HTR-8/SVneo (cell line): ENCODE measurements at places on chromosomes 2 and 18.

GRCh38 chr2:73114273-73114867 is 1.6 kb upstream of the RAB11FIP5 start:
- no peak for DNase-seq

GRCh38 chr2:222613715-222614331 is 42.1 kb downstream of the FARSB start:
- DNase-seq: peak; percentile 61

DNA sequence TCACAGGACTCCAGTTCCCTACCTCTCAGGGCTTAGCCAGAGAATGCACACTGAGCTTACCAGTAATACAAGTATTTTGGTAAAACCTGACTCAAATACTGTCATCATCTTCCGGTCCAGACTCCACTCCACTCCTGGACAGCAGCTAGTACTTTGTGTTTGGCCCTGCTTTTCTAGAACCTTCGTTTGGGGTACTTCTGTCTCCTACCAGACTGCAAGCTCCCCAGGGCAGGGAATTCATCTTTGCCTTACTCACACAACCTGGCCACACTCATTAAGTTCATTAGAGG is 108.9 kb upstream of the CDC42EP3 start:
- no peak for DNase-seq

- no peak for DNase-seq
These were observed 42.4 kb downstream of the IL1RL2 start for GRCh38 chr2:102229141-102229769.

GRCh38 chr2:78532762-78533379 is 492.6 kb upstream of the REG3G start:
- DNase-seq: no peak

DNA sequence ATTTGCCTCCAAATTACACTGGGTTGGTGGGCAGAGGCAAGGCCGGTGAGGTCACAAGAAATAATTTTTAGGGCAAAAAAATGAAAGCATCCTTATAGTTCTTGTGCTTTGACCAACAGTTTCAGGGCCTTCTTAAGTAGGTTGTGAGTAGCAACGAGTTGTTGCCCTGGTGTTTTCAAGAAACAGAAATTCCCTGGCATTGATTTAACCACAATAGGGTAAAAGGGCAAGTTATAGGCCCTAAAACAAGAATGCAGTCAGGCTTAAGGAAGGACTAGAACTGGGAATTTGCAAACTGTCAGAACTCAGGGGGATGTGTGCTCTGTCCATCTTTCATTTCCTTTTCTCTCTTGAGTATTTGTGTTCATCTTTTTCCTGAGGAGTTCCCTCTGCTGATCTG is 46.1 kb upstream of the STPG4 start:
- DNase-seq: no peak

DNA sequence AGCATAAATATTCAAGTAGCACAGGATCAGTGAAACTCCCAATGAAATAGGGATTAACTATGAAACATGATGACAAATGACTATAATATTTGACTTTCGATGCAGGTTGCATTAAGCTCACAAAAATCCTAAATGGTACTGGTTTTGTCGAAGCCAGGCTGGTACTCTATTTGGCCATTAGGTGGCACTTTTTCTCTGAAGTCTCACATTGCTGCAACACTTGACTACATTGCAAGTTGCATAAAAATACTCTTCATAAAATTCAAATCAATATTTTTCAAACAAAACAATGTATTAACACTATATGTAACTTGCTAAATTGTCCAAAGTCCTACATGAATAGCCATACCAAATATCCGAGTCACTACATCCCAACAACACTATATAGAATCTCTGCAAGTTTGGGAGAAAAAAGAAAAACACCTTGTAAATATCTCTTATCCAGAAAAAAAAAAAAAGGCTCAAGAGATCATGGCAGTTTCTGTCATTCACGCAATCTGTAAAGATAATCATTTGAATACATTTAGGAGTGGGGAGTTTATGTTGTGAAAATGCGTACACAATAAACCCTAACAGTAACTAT is 9.5 kb downstream of the RTTN start:
- no peak for DNase-seq

DNA sequence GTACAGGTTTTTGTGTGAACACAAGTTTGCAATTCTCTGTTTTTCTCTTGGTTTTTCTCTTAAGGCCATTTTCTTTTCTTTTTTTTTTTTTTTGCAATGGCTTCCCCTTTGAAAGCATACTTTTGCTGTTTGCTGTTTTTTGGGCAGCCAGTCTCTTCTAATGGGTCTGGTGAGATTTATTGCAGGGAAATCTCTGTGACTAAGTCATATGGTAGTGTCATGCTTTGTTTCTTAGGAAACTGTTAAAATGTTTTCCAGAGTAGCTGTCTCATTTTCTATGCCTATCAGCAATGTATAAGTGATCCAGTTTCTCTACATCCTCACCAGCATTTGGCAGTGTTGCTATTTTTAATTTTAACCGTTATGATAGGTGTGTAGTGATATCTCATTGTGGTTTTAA is 27.9 kb upstream of the CDCA7 start:
- no peak for DNase-seq

DNA sequence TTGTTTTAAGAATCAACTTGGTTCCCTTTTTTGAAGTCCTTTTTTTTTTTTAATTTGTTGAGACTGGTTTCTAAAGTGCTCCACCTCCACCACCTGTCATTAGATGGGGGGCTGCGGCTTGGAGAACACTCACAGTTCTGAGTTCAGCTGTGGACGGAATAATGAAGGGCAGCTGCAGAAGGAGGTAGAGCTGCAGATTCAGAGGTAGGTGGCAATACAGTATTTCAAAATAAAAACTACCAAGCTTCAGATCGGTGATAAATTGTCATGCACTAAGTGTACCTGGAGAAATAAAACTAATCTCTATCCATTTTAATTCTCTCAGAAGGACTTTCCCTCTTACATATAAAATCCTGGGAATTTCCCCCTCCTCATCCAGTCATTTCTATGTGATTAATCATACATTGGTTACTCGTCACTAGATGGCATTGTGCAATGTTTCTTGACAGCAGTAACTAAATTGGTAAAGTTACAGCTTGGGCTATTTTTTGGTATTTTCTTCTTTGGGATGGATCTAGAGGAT is 81.1 kb upstream of the SLC39A10 start:
- peak; percentile 78 for DNase-seq

- DNase-seq: no peak
These were observed 81.1 kb upstream of the AFF3 start for GRCh38 chr2:100223502-100223901.

DNA sequence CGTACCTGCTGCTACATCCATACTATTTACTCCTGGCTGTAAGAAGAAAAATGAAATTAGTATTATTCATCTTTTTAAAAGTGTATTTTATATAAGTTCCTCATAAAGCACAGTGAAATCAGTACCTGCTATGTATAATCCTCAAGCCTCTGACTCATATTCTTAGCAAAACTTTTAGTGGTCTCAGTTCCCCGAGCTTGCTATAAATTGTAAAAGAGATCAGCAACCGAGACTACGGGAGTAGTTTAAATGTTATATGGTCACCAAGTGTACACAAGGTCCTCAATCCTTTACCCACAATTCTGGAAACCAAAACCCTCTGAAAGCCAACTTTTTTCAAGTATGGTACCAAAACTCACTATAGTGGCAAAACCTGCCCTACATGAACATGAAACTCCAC is 24.2 kb downstream of the PRPF40A start:
- no peak for DNase-seq

- DNase-seq: no peak
These were observed 9.4 kb downstream of the NEU2 start for GRCh38 chr2:233041722-233042323.

DNA sequence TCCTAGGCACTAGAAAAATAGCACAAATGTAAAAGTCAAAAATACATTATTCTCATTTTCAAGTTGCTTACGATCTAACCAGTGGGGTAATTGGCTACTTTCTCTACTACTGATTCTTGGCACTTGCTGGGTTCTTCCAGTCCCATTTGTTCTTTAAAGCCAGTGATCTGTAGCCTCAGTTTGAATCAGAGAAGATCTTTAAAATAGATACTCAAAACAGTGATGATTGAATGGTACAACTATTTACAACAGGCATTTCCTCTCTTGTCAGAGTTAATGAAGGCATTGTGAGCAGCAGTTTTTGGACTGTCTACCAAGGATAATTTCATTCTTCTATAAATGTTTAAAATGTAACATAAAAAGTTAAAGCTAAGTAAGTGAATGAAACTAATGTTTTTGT is 128.3 kb upstream of the FSIP2 start:
- no peak for DNase-seq

GRCh38 chr18:55783921-55784320 is 195.9 kb upstream of the TCF4 start:
- DNase-seq: no peak

- no peak for DNase-seq
These were observed 1.9 kb downstream of the HDLBP start for GRCh38 chr2:241313543-241314095.

DNA sequence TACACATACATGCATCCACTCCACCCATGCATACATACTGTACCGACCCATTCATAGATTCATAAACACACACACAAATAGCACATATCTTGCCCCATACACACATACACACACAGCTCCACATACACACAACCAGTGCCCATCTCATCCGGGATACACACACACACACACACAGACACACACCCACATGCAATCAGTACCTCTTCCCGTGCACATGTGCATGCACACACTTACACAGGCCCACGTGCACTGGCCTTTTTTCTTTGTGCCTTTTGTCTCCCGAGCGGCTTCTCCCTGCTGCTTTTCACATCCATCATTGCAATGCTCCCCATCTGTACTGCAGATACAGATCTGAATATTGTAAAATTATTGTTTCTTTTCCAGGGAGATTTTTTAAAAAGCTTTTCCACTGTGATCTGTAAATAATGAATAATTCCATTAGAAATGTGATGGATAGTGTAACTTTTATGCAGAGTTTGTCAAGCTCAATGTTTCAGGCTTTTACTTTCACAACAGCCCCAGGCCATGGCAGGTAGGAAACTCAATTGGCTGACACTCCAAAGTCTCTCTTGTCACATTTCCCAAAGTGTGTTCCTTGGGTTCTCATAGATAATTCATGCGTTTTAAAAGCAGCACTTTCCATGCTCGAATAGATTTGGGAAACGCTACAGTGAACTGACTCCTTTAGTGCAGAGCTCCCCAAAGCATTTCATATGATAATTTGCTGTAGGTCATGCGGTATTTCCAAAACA is 393.5 kb downstream of the CTNNA2 start:
- DNase-seq: no peak

GRCh38 chr2:230660294-230661060 is 52.2 kb upstream of the CAB39 start:
- no peak for DNase-seq

GRCh38 chr2:100242891-100243619 is 79.2 kb downstream of the LONRF2 start:
- DNase-seq: peak; percentile 78

- DNase-seq: no peak
These were observed 76.9 kb downstream of the DIS3L2 start for GRCh38 chr2:232038251-232038880.

DNA sequence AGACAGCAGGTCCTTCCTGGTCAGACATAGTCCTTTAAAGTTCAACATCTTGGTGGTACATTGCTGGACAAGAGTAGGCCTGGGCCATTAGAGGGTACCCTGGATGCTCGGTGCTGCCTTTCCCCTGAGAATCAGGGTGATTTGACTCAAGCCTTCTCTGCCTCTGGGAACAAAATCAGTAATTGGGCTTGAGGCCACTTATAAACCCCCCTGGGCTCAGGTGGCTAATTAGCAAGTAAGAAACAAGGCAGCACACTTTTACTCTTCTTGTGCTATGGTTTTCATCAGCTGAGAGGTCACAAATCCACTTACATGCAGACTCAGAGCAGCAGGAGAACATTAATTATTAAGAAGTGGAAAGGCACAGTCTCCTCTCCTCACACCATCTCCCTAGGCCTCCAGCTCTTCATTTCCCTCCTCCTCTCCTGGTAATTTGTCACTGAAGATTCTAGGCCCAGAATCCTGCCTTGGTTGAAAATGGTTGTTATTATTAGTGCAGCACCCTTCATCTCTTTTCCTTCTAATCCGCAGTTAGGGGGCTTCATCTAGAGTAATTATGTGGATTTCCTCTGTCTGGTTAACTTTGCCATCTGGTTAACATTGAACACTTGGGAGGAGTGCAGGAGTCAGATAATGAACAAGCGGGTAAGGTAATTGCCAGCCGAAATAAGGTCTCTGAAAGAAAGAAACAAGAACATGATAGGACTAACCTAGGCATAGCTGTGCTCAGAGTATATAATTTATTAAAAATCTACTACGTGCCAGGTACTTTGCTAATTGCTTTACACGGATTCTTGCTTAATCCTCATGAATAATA is 29.7 kb upstream of the CASP10 start:
- DNase-seq: no peak

- DNase-seq: no peak
These were observed 1.7 kb downstream of the TUBB6 start for GRCh38 chr18:12309683-12310198.

DNA sequence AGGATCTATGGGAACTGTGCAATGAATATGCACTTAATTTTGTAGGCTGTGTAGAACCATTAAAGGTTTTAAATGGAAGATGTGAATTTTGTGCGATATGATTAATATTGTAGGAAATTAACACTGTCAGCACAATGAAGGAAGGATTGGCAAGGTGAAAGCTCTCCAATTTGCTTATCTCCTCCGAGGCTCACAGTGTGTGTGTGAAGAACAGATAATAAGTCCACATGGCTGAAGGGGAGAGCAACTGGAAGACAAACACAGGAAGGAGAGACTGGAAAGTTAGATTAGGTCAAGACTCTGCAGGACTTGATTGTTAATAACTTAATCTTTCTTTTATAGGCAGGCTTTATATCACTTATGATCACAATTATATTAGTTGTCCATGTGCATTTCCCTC is 269.7 kb upstream of the VRK2 start:
- no peak for DNase-seq

- DNase-seq: no peak
These were observed 439.2 kb upstream of the ACVR2A start for GRCh38 chr2:147405651-147406050.

GRCh38 chr2:41717839-41718238 is 330.0 kb upstream of the PKDCC start:
- no peak for DNase-seq

DNA sequence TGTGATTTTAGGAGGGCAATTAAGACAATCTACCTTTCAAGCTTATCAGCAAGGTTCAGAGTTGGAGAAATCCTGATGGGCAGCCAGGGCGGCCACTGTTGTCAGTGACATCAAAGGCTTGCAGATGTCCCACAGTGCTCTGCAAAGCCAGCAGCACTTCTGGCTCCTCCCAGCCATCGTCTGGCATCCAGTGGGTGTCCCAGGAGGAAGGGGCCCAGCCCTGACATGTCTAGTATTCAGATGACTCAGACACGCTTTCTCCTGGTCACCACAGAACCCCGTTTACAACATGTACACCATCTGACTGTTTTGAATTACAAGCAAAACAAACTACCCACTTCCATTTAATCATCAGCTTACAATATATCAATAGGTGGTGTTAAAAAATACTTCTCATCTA is 61.4 kb downstream of the CYRIA start:
- DNase-seq: no peak

- peak; percentile 76 for DNase-seq
These were observed 31.8 kb upstream of the CAVIN2 start for GRCh38 chr2:191878548-191879279.
